ENCODE measurements at places on chromosomes 7 and 10.

GRCh38 chr10:99604862-99605261 is 15.4 kb downstream of the SLC25A28 start:
- DNase-seq: no peak

DNA sequence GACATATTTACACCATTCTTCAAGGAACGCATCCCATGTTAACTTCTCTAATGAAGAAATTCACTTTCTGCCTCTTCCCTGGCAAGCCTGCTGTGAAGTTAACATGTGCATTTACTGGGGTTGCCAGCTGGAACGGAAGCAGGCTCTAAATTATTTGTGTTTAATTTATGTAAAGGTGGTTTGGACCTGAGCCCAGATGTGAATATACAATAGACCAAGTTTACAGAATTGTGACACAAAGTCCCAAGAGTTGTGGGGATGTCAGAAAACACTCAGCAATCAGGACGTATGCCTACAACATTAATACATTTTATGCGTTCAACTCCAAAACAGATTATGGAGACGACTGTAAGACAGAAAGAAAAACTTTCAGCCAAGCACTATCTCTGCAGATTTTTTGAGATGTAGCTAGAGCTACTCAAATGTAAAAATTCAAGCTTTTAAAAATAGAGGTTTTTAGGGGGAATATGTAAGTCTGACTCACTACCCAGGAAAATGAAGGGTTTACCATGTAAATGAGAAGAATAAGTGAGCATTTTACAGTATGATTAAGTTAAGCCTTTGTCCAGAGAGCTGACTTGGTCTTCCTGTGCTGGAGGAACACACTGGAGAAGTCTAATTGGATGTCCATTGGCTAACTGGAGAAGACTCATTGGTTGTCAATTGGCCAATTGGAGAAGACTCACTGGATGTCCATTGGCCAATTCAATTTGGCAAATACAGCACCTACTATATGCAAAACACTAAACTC is 19.5 kb downstream of the NRP1 start:
- no peak for DNase-seq

- peak; percentile 94 for DNase-seq
Measured at GRCh38 chr10:30736685-30737232, 107.2 kb upstream of the LYZL2 start.

DNA sequence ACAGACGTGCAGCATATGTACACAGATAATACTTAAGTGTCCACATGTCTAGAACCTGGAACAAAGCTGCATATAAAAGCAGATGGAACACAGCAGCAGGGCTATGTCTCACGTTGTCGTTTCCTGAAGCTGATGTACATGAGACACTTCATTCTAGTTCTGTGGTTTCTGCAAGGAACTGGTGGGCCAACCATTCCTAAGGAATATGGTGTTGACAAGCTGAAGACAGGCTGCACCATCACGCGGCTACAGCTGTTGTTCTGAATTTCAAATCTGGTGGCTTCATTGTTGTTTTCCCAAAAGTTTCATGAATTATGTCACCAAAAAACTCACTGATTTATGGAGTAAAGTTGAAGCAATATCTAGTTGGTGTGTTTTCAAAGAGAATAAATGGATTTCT is 33.7 kb downstream of the PRKAG2 start:
- DNase-seq: no peak

DNA sequence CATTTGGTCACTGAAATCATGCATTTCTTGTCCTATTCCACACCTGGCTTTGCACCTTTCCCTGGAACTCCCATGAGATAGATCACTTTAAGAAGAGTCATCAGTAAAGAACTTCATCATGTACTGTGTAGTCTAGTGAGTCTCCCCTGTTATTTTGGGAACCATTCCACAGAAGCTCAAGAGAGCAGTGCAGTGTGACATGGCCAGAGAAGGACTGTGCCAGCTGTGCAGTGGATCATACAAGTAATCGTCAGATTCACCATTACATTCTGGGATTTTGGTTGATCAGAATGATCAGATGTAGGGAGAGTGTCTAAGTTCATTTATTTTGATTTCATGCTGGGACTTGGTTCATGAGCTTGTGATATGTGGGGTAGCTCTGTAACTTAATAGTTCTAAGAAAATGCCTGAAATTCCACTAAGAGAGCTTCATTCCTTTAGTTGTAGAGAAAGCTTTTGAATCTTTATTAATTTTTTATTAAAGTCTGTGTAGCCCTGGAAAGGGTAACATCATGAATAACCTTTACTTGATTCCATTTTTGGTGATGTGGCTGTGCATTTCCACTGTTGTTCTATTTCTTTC is 166.8 kb downstream of the SUGCT start:
- peak; percentile 35 for DNase-seq

GRCh38 chr7:130084037-130084875 is 13.9 kb downstream of the KLHDC10 start:
- no peak for DNase-seq

- DNase-seq: no peak
Measured at GRCh38 chr7:25215694-25216335, 12.5 kb downstream of the NPVF start.

GRCh38 chr7:2517026-2517425 is 2.5 kb upstream of the LFNG start:
- peak; percentile 94 for DNase-seq

GRCh38 chr7:44223362-44224079 is 22.7 kb downstream of the YKT6 start:
- DNase-seq: no peak

GRCh38 chr7:120064565-120064964 is 208.4 kb upstream of the KCND2 start:
- peak; percentile 11 for DNase-seq

DNA sequence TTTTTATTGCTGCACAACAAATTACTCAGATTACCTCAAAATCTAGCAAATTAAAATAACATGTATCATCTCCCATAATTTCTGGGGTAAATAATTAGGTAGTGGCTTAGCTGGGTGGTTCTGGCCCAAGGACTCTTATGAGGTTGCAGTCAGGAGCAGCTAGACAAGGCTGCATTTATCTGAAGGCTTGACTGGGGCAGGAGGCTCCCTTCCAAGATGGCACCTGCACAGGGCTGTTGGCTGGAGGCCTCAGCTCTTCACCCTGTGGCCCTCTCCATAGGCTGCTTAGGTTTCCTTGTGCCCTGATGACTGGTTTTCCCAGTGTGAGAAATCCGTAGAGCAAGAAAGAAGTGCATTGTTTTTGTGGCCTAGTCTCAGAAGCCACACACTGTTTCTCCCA is 34.7 kb upstream of the ELFN1 start:
- DNase-seq: no peak

- peak; percentile 32 for DNase-seq
Measured at GRCh38 chr10:58266003-58266825, 1.5 kb downstream of the IPMK start.

Data from AG20443 (cell line).